ENCODE measurements at places on chromosomes 5 and 9. TPM values are rescaled to one million over a fixed set of nuclear protein-coding genes. Genes with fewer than 3 reads are reported as not detected.

Gene ZNF454
- polyA plus RNA-seq, result 7.0 TPM

Gene SPATA6L
- polyA plus RNA-seq, result 5.5 TPM

Gene SLC28A3
- 0.03 TPM for polyA plus RNA-seq

GRCh38 chr9:124307379-124308030, 49.8 kb downstream of the NEK6 start:
- DNase-seq, result no peak

GRCh38 chr5:1786621-1787471, 12.8 kb downstream of the MRPL36 start:
- no peak for DNase-seq

GRCh38 chr9:128203707-128204551, 750 bp downstream of the DNM1 start:
- DNase-seq, result no peak

Gene RNF183
- polyA plus RNA-seq, result 10.7 TPM
